ENCODE measurements at places on chromosomes 2 and 18. TPM values are rescaled to one million over a fixed set of nuclear protein-coding genes. Genes with fewer than 3 reads are reported as not detected.

DNA sequence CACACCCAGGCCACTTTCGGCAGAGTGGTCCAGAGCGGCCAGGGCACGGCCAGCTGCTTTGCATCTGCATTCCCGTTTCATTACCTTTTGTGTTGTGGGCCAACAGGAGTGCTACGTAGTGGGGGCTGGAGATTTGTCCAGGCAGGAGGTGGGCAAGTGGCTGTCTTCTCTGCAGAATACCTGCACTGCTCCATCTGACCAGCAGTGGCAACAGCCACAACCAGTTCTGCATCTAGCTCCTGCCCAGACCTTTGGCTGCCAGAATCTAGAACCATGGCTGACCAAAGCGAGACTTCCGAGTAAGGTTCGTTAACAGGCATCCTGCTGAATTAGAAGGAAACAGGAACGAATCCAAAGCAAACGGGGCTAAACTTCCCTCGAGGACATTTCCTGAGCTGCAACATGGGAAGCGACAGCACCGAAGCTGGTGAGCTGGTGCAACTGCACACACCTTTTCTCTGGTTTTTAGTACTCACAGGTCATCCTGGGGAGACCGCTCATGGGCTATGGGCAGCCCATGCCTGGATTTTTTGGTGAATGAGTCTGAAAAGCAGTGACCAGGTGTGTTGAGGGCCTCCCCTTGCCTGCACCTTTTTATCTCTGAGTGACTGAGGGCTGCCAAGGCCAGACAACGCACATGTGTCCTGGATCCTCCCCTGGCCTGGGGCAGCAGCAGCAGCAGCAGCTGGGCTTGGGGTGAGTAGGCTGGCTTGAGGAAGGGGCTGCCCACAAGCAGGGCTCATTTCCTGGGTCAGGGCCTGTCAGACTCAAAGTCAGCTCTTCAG lies 10.5 kb downstream of the GDF7 start:
- peaks cover 16% of the 10 kb centered on the region for H3K4me1 ChIP-seq
- no peak overlapping the region for H3K4me3 ChIP-seq
- H3K36me3 ChIP-seq = peaks cover 18% of the 10 kb centered on the region
- DNase-seq = no peak
- peaks cover 2% of the 10 kb centered on the region for H3K27me3 ChIP-seq
- H3K27ac ChIP-seq = no peak overlapping the region

GRCh38 chr2:203659331-203660049 lies 46.9 kb upstream of the CD28 start:
- no peaks in the 10 kb centered on the region for H3K36me3 ChIP-seq
- no peaks in the 10 kb centered on the region for H3K4me1 ChIP-seq
- no peak overlapping the region for H3K27ac ChIP-seq
- no peak overlapping the region for H3K4me3 ChIP-seq

Gene KCNIP3
- total RNA-seq = not detected

DNA sequence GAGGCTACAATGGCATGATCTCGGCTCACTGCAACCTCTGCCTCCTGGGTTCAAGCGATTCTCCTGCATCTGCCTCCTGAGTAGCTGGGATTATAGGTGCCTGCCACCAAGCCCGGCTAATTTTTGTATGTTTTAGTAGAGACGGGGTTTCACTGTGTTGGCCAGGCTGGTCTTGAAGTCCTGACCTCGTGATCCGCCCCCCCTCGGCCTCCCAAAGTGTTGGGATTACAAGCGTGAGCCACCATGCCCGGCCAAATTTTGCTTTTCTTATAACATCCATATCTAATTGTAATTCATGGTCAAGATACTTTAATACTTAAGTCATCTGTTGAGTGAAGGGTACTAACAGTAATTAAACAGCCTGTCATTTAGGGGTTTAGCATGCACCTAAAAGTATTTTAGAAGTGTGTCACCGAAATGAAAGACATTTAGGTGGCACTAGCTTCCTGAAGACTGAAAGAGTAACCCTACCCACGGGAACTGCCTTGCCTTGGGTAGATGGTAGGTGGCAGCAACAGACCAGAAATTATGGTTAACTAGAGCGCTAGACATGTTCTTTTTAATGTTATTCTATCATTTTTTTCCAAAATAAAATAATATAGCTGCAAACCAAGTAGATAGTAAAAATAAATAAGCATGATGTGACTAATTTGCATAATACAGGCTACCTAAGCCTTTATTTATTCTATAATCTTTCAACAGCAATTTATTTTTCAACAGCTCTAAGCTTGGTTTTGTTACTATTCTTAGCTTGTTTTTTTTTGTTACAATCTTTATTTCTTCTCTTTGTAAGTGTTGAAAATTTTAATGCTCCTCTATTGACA lies 8.6 kb upstream of the ACYP2 start:
- H3K4me1 ChIP-seq = no peaks in the 10 kb centered on the region
- no peaks in the 10 kb centered on the region for H3K27me3 ChIP-seq
- no peak overlapping the region for H3K4me3 ChIP-seq

GRCh38 chr2:159744363-159744762 lies 32.1 kb downstream of the MARCHF7 start:
- H3K27ac ChIP-seq = no peak overlapping the region
- H3K4me3 ChIP-seq = no peak overlapping the region
- no peaks in the 10 kb centered on the region for H3K27me3 ChIP-seq
- H3K4me1 ChIP-seq = peaks cover 8% of the 10 kb centered on the region

Gene GAREM1
- total RNA-seq = 32.9 TPM

- H3K27me3 ChIP-seq = no peaks in the 10 kb centered on the region
- no peak overlapping the region for H3K4me3 ChIP-seq
- no peaks in the 10 kb centered on the region for H3K4me1 ChIP-seq
- H3K36me3 ChIP-seq = no peaks in the 10 kb centered on the region
Measured at GRCh38 chr2:37421686-37422085, 77.3 kb downstream of the QPCT start.

Gene COL4A4
- 0.55 TPM for total RNA-seq

Gene SATB2
- 1.8 TPM for total RNA-seq
